D721Med (cell line): ENCODE measurements at places on chromosomes 4 and X.

GRCh38 chrX:39453889-39454621, 643.7 kb downstream of the BCOR start:
- DNase-seq = no peak

GRCh38 chr4:80195441-80196140, 1.7 kb upstream of the PRDM8 start:
- no peak for DNase-seq

DNA sequence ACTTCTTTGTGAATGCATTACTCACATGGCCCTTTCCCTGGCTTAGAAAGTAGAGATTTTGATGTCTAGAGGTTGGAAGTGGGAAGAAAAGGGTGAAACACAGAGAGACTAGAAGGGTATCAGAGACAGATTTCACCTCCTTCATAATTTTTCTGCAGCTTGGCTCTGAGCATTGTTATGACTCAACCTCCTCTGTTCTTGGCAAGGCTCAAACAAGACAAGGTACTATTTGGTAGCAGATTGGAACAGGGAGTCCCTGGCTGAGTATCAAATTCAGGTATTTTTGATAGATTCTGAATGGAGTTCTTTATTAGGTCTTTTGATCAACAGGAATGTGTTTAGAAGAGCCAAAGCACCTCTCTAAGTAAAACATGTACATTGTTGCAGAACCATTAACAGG, 146.3 kb upstream of the CHRDL1 start:
- no peak for DNase-seq

DNA sequence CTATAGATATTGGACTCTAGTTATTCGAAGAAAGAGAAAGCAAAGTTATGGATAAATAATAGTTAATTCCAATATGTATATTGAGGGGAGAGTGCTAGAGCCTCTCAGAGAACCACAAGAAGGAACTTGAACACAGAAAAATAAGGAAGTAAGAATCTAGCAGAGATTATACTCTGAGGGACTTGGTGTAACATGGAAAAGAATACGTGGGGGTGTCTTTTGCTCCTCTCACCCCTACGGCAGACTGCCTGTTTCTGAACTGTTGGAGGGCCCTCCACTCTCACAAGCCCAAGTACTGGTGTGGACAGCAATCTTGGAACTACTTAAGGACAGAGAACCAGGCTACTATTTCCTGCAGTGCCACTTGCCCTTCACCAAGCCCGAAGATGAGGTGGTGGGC, 1174.4 kb upstream of the PCDH10 start:
- no peak for DNase-seq

DNA sequence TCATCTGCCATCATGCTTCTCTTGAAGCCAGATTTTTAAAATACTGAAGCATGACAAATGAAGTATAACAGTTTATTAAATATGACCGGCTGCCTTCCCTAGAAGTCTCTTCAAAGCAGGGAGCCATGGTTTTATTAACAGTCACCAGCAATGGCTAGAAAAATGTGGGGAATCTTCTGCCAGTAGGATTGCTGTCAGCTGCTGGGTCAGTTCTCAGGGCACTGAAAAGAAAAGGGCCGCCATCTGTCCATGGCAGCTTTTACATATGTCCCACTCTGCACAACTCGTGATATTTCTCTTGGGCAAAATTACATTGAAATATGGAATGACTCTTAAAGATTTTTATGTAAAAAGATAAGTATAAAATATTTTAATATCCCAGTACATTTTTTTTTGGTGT, 2.8 kb downstream of the CCNG2 start:
- DNase-seq = no peak

DNA sequence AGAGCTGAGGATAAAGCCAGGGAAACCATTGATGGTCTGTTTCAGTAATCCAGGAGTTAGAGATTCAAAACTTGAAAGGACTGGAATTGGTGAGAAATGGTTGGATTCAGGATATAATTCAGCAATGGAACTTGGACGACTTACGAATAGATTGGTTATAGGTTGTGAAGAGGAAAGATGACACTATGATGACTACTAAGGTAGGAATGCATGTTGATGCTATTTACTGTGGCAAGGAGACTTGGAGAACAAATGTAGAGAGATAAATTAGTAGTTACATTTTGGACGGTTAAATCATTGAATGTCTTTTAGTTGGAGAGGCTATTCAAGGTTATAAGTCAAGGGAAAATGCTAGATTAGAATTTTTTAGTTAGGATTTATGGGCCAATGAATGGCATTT, 365.4 kb upstream of the TECRL start:
- DNase-seq = no peak

- DNase-seq = no peak
Observed at GRCh38 chrX:12378253-12378652, 240.0 kb downstream of the FRMPD4 start.

DNA sequence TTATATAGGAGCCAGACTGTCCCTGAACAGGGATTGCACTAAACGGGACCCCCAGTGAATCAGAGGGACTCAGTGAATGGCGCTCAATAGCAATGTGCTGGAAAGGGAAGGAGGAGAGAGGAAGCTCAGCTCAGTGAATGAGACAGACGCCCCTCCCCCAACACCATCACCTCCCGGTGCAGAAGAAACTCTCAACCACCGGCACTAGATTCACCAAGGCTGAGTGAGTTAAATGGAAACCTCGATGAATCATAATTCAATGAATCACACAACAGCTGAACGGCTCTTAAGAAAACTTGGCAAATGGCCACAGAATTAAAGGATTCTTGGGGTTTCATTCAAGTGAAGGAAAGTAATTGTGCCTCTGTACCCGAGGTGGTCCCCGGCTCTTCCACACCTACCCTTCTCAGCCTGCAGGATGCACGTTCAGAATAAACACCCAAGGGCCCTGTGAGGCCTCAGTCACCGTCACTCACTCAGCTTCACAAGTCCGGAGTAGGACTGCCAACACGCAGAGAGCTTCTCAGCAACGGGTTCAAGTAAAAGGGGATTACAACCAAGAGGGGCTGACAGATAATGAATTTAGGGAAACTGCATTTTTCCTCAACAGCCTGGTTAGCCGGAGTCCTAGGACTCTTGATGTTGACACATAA, 29.3 kb downstream of the CRMP1 start:
- no peak for DNase-seq

DNA sequence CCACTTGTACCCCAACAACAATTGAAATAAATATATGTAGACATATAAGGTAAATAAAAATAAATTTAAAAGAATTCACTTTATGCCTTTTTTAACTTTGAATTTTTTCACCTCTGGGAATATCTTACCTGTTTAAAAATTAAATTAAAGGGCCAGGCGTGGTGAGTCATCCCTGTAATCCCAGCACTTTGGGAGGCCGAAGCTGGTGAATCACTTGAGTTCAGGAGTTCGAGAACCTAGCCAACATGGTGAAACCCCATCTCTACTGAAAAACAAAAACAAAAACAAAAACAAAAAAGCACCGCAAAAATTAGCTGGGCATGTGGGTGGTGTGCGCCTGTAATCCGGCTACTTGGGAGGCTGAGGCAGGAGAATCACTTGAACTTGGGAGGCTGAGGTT, 164.8 kb downstream of the AASDH start:
- no peak for DNase-seq

DNA sequence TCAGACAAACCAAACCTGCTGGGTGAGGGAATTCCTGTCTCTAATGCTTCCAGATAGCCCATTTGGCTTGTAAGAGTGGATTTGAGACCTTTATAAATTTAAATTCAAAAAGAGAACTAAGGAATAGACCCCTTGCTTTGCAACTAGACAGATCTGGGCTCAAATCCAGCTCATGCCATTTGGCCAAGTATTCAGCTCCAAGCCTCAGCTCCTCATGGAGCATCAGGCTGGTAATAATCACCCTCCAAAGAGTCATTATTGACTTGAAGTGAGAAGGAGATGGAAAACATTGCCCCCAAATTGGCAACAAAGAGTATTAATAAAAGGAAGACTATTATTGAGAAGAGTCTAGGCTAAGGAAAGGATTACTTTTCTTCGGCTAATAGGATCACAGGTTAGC, 134.7 kb downstream of the PDE5A start:
- no peak for DNase-seq

- DNase-seq = no peak
Observed at GRCh38 chrX:154758696-154759095, 4.0 kb upstream of the DKC1 start.

DNA sequence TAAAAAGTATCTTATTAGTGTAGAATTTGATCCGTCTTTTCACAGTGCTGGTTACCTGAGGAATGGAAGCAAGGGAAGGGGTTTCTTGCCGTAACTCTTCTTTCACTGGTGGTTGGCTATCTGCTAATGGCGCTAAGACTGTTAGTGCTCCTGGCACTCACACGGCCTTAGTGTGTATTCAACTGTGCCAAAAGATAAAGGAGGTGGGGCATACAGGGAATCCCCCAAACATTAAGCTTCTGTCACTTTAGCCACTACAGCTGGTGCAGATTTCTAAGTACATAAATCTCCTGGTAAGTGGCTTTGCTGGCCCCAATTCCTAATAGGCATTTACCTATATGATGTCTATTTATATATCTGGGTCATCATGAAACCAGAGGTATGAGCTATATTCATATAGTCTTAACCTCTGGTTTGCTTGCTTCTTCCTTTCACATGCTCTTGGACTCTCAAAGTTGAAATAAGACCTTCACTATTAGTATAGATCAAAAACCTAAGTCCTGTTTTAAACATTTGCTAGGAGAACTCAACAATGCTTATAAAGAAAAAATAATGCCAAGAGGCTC, 95.1 kb downstream of the TSPAN7 start:
- DNase-seq = no peak

DNA sequence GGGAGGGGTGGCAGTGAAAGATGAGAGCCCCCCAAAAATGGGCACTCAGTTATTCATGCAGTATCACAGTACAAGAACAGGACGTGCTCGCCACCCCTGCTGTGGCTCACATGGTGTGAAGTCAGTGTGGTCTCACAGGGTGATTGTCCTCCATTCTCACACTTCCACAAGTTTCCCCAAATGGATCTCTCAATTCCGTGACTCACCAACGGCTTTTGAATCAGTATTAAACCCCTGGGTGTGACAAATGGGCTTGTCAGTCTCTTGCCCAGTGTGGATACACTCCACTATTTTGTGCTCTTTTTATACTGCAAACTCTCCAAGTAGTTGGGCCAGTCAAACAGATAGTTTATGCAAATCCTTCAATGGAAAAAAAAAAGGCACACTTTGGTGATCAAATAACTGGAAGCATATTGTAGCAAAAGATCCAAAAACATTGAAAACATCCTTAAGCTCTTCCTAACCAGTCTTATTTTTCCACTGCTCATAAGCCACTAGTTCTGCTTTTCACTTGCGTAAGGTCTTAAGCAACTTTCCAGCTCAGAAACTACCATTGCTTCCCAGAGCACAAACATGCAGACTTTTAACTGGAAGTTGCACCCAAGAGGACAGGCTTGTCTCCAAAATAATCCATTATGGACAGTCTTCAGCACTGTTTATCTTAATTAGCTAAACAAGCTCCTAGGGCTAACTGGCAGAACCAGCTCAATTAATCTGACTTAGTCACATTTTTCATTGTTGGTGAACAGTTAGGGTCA, 365.7 kb downstream of the PPP3CA start:
- DNase-seq = no peak

- no peak for DNase-seq
Observed at GRCh38 chr4:162274354-162274753, 110.6 kb upstream of the FSTL5 start.

DNA sequence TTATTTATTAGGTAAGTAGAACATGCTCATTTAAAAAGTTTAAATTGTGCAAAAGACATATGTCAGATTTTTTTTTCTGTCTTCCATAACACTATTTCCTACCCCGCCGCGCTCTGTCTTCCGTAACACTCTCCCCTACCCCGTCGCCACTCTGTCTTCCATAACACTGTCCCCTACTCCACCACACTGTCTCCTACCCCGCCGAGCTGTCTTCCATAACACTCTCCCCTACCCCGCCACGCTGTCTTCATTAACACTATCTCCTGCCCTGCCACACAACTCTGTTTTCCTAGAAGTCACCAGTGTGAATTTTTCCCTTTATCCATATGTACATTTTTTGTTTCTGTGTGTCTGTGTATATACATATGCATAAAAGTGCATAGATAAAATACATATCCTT, 4.4 kb downstream of the MSMO1 start:
- DNase-seq = no peak

GRCh38 chrX:24145303-24146186, 4.0 kb upstream of the ZFX start:
- no peak for DNase-seq
